ENCODE measurements at places on chromosomes 7 and 10.

GRCh38 chr10:78148216-78148960 is 114.7 kb downstream of the RPS24 start:
- no peak for DNase-seq

- DNase-seq = peak; percentile 23
Observed at GRCh38 chr7:68107261-68107660, 1110.6 kb downstream of the TYW1 start.

GRCh38 chr10:21737106-21737505 is 203.1 kb downstream of the MLLT10 start:
- no peak for DNase-seq

DNA sequence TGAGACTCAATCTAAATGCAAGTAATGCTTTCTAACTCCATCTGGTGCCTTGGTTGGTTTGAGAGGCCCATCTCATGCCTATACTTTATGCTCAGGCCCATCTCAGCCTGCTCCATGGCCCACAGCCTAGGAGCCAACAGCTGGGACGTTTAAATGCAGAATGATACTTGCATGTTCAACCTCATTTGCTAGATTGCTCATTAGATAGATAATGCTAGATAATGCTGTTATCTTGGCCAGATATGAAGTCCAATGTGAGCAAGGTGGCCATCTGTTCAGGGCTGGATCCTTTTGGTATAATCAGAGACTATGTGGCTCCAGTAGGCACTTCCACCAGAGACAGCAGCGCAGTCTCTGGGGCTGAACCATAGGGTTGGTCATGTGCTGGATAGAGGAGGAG is 321.6 kb upstream of the PHYHIPL start:
- DNase-seq = no peak

DNA sequence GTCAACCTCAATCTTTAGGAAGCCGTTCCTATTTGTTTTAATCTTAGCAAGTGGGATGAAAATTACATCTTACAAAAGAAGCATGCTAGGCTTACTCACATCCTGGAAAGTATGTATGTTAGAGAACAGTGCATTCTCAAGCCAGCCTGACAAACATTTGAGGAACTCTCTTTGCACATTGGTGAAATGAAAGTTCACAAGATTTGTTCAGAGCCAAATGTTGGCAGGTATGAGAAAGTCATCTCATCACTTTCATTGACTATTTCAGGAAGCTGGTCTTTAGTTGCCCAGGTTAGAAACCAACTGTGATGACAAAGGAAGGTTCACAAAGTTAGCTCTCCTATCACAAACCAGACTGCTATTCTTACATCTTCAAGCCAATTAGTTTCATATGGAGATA is 57.1 kb downstream of the ABCB1 start:
- DNase-seq = no peak

GRCh38 chr7:46775776-46776175 is 806.1 kb downstream of the TNS3 start:
- no peak for DNase-seq

DNA sequence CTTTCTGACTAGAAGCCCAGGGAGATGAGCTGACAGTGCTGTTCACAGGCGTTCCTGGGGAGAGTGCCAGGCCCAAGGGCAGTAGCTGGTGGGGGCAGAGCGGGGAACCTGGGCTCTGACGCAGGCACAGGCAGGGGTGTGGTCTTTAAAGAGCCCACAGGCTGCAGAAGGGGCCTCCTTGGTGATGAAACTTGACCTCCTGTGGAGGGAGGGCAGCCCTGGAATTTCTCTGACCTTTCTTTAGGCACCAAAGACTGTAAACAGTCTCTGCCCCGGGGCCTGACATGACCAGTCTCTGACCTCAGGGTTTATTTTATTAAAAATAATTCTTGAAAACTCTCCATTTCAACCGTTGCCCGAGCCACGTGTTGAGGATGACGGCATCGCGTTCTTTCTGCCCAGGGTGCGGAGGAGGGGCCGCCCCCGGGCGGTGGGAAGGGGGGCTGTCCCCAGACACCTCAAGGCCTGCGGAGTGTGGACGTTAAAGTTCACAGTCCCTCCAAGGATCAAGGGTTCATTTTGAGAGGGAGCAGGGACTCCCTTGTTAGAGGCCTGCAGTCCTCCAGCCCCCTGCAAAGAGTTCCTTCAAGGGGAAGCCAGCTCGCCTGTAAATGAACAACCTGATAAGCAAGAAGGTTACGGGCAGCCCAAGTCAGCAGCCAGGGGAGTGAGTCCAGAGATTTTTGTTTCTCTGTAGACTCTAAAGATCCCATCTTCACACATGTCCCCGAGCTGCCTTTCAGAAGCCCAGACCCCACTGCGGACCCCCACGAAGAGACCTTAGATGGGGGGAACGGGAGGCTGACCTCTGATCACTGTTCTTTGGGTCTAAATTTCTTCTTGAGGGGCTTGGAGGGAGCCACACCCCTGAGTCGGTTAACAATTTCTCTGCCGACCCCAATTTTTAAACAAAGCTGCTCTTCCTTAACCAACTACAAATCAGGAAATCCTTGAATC is 128.9 kb downstream of the VIPR2 start:
- no peak for DNase-seq

GRCh38 chr7:38822549-38822948 is 86.4 kb downstream of the VPS41 start:
- no peak for DNase-seq

DNA sequence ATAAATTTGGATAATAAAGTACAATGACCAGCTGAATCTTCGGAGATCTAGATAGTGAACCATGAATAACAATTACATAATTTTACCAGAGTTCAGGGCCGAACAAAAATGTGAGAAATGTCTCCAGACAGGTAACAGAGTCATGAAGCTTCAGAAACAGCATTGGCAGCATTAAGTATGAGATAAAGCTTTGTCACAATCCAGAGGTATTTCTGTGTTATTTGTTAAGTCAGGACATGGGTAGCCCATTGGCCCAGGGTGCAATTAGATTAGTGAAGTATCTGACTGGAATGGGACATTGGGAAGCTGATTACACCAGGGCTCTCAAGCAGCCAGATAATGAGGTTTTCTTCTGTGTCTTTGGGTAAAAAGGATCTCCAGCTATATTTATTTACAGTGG is 184.2 kb upstream of the PPP1R3A start:
- DNase-seq = no peak

GRCh38 chr10:30538086-30538485 is 91.5 kb downstream of the LYZL2 start:
- DNase-seq = no peak

DNA sequence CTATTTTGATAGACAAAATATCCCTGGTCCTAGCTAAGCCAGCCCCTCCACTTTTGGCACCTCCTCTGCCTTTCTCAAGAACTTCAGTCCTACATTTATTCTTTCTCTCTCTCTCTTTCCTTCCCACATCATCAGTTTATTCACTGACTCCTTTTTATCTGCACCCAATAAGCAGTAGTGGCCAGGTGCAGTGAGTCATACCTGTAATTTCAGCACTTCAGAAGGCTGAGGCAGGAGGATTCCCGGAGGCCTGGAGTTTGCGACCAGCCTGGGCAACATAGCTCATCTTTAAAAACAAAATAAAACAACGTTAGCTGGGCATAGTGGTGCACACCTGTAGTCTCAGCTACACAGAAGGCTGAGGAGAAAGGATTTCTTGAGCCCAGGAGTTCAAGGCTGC is 19.4 kb upstream of the NRP1 start:
- no peak for DNase-seq

DNA sequence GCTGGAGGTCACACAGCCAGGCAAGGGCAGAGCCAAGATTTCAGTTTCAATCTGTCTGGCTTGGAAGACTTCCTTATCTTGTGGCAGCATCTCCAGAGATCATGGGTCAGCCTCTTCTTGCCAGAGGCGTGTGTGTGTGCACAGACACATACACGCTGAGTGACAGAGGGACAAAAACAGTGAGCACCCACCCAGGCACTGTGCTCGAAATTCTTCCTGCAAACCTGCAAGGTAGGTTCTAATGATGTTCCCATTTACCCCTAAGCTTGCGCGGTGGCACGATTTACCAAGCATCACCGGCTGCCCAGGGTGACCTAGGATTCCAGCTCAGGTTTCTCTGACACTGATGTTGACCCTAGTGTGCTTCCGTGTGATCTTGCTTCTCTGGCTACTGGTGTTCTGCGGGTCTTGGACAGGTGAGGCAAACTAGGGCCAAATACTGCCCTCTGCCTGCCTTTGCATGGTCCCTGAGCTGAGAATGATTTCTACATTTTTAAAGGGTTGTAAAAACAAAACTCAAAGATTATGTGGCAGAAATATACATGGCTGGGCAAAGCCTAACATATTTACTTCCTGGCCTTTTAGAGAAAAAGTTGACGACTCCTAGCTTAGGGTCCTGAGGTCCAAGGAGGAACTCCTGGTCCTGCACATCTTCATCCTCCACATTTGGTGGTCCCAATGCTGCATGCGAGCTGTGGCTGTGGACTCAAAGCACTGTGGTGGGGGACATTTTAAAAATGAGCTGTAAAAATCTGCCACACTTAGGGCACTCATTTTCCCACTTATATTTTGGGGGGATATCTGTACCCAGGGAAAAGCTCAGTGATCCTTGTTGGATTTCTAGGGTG is 268.5 kb downstream of the RPS24 start:
- DNase-seq = peak; percentile 22

- DNase-seq = peak; percentile 50
Observed at GRCh38 chr10:80685355-80685754, 147.7 kb downstream of the SH2D4B start.

DNA sequence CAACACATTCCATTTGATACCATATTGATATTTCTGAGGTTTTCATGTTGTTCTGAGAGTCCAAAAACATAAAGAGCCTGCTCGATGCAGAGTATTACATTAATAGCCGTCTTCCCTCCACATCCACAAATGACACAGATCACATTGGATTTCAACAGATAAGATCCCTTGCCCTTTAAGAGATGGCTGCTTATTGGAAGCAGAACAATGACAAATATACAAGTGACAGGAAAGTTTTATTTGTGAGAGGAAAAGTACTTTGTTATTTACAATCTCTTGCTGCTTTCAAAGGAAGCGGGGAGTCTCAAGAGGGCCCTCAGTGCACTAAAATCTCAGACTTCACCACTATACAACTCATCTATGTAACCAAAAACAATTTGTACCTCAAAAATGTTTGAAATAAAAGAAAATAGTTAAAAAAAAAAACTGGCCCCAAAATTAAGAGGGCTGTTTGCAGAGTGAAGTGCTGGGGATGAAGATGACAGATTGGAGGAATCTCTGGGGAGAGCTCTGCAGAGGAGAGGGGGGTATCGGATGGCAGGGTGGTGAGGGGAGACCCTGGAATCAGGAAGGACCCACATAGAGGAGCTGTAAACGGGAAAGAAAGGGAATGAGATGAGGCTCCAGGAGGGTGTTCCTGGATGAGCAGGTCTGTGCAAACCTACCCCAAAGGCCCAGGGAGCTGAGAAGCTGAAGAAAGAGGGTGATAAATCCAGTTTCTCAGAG is 42.5 kb upstream of the ZNF438 start:
- no peak for DNase-seq

DNA sequence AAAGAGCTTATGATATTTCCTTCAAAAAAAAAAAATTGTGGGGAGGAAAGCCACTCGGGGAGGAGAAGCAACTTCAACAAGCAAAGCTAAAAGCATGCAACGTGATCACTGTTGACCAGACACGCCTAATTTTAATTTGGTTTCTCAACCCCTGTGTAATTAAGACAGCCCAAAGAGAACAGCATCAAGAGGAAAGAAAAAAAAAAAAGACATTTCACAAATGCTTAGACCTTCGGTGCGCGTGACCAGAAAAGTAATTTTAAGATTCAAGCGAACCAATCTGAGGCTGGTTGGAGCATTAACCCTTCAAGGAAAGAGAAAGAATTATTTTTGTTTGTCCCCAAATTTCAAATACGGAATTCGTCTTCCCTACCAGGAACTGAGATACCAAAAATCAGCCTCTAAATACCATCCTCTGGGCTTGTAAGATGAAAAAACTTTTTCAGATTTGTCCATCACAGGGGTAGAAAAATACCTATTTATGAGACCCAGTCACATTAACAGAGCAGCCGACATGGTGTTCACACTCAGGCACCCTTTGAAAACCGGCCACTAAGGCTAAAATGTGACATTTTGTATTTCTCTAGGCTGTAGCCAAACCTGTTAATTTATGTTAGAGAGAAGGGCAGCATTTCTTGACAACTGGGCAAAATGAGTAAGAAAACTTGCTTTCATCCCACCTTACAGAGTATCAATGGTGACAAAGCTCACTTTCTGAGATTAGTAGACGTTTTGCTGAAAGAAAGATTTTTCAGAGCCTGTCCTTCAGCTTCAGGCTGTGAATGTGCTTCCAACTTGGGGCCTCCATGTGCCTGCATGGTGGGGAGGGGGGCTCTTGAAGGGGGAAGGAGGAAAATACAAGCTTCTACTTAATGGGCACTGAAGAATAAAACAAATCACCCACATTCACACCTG is 179.9 kb upstream of the KLF14 start:
- DNase-seq = no peak

DNA sequence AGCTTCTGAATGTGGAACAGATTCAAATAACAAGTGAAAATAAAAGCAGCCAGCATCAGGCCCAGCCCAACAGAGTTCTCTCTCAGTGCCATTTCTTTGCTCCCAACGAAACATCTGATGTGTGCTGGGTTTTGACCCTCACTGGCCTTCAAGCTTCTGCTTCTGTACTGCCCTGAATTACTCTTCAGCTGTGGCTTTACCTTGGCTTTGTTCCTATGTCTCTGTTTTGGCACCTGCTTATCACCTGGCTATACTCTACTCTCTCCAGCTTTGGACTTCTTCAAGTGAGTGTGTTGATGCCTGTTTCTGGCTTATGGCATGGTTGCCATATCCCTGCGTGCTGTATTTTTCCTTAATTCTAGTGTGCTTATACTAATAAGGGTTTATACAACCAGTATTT is 768.3 kb downstream of the SORCS1 start:
- no peak for DNase-seq

DNA sequence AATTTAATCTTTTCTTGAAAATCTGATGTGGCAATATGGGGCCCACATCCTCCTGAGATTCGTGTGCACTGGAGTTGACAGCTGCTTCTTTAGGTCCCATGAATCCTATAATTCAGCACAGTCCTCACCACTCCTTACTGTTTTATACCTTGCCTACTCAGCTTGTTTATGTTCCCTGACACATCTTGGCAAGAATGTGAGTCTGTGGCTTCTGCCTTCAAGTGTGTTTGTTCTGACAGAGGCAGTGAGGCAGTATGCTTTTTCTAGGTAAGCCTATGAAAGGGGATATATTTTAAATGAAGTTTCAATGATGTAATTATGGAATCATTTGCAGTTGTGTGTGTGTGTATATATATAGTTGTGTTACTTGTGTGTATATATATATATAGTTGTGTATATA is 106.4 kb downstream of the AMPH start:
- DNase-seq = no peak

GRCh38 chr7:117839507-117839906 is 33.7 kb downstream of the CTTNBP2 start:
- DNase-seq = no peak

DNA sequence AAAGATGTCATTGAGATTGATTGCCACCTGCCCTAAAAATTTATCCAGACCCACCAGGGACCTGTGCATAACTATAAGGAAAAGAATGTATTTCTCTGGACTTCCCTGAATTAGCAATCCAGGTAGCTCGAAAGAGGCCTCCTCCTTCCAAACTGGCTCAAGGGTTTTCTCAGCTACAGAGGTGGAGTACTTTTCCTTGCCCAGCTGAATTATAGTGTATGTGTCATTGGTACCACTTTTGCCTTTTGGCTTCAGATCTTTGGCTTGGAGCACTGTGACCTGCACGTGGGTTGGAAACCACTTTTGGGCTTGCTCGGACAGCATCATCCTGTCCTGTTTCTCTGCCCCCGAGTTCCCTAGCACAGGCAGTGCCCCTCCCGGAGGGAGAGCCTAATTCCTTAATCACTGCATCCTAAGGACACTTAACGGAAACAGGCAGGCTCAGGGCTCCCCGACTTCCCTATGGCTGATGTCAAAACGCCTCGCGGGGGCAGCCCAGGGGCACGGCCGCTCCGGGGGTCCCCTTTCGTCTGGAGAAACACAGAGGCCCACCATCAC is 825 bp downstream of the RAB11FIP2 start:
- DNase-seq = peak; percentile 3

All from NCI-H510A (cell line).